Endothelial cell (in vitro differentiated cells): ENCODE measurements at places on chromosomes 16 and 17.
A peak's percentile ranks its signal among the peaks of the same experiment; 100 is the strongest.

DNA sequence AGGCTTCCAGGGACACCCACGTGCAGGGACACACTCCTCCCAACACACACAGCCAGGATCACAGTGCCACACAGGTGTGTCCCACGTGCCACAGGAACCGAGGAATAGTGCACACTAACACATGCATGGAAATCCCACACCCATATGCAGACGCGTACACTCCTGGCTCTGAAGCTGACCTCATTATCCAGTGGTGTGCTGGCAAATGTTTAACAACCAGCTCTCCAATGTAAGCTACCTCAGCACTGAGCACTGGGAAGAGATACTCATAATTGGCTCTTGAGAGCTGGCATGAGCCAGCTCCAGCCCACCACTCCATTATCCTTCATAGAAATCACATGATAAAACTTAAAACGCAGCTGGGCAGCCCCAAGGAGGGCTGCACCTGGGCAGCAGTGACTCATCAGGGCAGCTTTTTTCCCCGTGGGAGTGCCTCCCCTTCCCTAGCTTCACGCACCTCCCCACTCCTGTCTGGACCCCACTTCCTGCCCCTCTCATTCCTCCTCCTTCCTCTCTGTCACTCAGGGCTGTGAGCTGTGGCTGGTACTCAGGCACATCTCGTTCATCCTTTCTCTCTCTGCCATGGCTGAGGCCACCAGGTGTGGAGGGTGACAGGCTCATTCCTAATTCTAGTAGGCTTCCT lies 14.9 kb upstream of the TBX21 start:
- no peak for DNase-seq

- DNase-seq: peak; percentile 62
Observed at GRCh38 chr17:40303009-40303657, 5.8 kb upstream of the RARA start.

DNA sequence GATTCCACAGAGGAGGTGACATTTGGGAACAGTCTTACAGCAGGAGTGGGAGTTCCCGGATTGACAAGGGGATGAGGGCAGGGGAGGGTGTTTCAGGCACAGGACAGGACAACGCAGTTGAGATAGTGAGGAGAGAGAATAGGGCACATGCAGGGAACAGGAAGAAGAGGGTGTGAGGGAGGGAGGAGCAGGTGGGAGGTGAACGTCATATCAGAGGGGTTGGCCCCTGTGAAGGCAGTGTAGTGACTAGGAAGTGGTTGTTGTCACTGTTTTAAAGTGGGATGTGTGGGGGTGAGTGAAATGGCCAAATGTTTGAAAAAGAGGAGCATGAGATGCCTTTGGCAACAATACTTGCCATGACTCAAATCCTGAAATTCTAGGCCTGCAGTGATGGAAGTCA lies 12.2 kb downstream of the PRKCB start:
- no peak for DNase-seq

DNA sequence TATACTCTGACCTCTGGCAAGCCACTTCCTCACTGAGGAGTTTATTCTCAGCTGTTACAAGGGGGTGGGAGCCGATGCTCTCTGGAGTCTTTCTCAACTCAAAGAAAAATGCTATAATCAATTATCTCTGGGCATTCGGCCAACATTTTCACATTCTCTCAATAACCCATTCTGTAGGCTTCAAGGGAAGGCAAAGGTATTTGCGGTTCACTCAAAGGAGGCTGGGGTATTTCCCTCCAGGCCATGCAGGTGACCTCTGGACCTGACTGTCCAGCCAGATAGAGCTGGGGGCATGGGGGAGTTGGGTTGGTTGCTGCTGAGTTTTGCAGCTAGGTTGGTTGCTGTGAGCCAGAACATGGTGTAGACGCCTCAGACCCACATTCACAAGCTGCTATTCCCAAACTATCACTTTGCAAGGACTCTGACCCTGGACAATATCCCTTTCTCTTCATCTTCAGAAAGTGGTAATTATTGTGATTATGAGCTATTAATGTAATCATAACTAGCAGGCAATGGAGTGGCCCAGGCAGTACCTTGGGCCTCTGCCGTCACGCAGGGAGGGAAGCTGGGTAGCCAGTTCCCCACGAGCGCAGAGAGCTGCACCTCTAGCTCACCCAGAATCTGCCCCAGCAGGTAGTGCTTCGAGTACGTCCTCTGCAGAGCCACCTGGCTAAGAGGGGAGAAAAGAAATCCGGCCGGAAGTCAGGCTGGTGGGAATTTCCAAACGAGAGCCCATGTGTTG lies 42.1 kb downstream of the AIPL1 start:
- no peak for DNase-seq

DNA sequence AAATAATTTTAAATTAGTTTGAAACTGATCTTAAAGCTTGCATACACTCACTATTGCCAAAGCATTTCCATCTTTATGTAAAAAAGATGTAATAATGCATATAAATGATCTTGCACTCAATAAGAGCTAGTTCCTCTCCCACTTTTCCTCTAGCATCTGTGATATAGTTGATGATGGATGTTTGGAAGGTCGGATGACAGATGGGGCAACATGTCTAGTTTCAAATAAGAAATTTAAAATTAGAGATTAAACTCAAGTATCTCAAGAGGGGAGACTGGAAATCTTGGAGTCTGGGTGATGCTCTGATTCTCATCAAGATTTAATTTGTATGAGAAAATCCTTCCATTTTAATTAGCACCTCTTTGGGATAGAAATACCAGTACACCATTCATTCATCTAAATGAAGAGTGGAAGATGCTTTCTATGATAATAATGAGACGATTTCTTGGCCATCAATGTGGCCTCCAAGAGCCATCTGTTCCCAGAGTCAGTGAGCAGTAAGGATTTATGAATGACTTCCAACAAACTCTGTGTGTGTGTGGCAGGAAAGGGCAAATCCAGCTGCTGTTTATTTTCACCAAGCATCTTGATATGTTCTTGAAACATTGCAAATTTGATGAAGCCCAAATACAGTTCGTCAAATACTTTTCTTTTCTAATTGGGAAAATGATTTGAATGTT lies 616.3 kb upstream of the CDH8 start:
- DNase-seq: no peak

DNA sequence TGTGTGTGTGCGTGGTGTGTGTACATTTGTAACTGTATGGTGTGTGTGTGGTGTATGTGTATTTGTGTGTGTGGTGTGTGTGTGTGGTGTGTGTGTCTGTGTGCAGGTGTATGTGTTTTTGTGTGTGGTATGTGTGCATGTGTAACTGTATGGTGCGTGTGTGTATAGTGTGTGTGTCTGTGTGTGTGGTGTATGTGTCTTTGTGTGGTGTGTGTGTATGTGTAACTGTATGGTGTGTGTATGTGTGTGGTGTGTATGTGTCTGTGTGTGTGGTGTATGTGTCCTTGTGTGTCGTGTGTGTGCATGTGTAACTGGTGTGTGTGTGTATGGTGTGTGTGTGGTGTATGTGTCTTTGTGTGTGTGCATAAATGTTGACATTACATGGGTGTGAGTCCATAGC lies 163.7 kb upstream of the PLCG2 start:
- DNase-seq: no peak
